Activated CD4-positive, alpha-beta T cell treated with anti-CD3 and anti-CD28 coated beads, Interleukin-2, amount 10 ng/mL, durations not matched to agents 7 days and 5 days (primary cell): ENCODE measurements at places on chromosomes 12 and 14. TPM values are rescaled to one million over a fixed set of nuclear protein-coding genes. Genes with fewer than 3 reads are reported as not detected.

GRCh38 chr12:2639020-2639298 is 155.8 kb upstream of the FKBP4 start:
- H3K4me1 ChIP-seq, result peaks cover 15% of the 10 kb centered on the region
- no peaks in the 10 kb centered on the region for H3K36me3 ChIP-seq
- no peak for DNase-seq
- H3K27me3 ChIP-seq, result peaks cover 8% of the 10 kb centered on the region
- H3K27ac ChIP-seq, result no peak overlapping the region

DNA sequence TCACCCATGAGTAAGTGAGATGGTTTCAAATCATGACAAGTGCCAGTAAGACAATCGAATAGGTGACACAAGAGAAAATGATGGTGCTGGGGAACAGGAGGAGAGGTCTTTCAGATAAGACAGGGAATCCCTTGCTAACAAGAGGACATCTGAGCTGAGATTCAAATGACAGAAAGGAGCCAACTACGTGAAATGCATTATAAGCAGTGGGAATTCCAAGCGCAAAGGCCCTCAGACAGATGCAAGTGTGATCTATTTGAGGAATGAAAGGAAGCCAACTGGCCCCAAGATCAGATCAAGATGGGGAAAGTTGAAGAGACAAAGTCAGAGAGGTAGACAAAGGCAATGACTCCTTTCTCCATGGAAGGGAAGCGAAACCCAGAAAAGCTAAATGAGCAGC is 4.7 kb downstream of the KCNK10 start:
- no peaks in the 10 kb centered on the region for H3K36me3 ChIP-seq
- H3K27me3 ChIP-seq, result peaks cover 6% of the 10 kb centered on the region
- no peak overlapping the region for H3K4me3 ChIP-seq
- no peak for DNase-seq
- no peak overlapping the region for H3K27ac ChIP-seq

The FOXM1 gene
- total RNA-seq, result 131 TPM

DNA sequence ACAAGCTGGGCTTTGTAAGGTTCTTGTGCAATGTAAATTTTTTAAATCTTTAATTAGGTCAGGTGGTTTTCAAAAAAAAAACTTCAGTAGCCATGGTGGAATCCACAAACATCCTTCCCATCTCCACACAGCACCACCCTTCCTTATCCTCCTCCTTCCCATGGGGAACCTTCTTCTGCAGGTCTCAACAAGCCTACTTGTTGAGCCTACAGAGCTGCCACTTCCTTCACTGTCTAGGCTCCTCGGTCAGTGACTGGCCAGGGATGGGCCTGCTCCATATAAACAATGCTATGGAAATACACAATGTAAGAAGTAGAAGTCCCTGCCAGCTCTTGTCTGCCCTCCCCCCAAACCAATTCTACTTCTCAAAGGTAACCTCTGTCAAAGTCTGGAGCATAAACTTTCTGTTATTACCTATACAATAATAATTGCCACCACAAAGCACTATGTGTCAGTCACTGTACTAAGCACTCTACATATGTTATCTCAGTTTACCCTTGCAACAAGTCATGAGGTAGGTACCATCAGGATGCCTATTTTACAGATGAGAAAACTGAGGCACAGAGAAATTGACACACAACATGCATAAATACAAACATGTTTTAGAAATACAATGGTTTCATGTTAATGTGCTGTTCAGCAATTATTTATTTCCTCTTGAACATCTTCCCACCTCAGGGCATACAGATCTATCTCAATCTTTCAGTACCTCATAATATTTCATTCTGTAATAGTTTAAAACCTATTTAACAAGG is 17.4 kb downstream of the LIMA1 start:
- no peak overlapping the region for H3K4me3 ChIP-seq
- no peaks in the 10 kb centered on the region for H3K4me1 ChIP-seq
- H3K36me3 ChIP-seq, result no peaks in the 10 kb centered on the region
- no peak for DNase-seq
- no peak overlapping the region for H3K27ac ChIP-seq

- peaks cover 6% of the 10 kb centered on the region for H3K36me3 ChIP-seq
- peak overlapping the region; percentile 90 for H3K27ac ChIP-seq
- peak overlapping the region; percentile 97 for H3K4me3 ChIP-seq
- H3K27me3 ChIP-seq, result no peaks in the 10 kb centered on the region
- DNase-seq, result no peak
Observed at GRCh38 chr12:50401500-50402081, 906 bp downstream of the LARP4 start.

The ABCC9 gene
- not detected for total RNA-seq

- no peak for DNase-seq
- H3K4me1 ChIP-seq, result no peaks in the 10 kb centered on the region
- no peak overlapping the region for H3K4me3 ChIP-seq
- no peaks in the 10 kb centered on the region for H3K27me3 ChIP-seq
- H3K27ac ChIP-seq, result no peak overlapping the region
Observed at GRCh38 chr14:82528016-82528415, 994.4 kb upstream of the SEL1L start.

DNA sequence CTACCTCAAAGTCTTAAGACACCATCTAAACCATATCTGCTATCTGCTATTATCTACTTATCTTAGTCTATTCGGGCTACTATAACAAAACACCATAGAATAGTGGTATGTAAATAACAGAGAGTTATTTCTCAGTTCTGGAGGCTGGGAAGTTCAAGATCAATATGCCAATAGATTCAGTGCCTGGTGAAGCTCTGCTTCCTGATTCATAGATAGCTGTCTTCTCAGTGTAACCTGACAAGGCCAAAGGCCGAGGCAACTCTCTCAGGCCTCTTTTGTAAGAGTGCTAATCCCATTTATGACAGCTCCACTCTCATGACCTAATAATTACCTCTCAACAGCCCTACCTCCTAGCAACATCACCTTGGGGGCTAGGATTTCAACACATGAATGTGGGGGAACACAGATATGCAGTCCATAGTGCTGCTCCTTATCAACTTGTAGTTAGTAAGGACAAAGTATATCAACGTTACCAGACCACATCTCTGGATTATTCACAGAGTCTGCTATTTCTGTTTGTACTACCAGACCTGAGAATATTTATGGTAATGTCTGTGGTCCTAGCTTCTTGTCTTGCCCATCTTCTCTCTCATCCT is 297.8 kb downstream of the FOXG1 start:
- no peaks in the 10 kb centered on the region for H3K36me3 ChIP-seq
- H3K4me3 ChIP-seq, result no peak overlapping the region
- no peak for DNase-seq
- no peak overlapping the region for H3K27ac ChIP-seq

DNA sequence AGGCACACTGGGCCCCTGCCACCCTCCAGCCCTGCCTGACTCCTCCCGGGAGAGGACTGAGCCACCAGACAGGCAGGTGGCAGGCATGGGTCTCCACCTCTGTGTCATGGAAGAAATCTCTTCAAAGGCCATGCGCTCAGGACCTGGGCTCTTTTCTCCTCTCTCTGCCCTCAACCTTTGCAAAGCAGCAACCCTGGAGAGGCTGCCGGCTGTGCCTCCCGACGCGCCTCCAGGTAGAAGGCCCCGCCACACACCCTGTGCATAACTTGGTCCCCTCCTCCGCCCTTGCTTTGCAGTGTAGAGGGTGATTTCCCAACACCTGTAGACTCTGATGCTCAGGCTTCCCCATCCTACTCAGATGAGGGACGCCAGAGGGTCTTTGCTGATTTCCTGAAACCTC is 28.2 kb upstream of the TMEM179 start:
- no peaks in the 10 kb centered on the region for H3K4me1 ChIP-seq
- no peak overlapping the region for H3K27ac ChIP-seq
- DNase-seq, result no peak
- peaks cover 2% of the 10 kb centered on the region for H3K36me3 ChIP-seq
- H3K27me3 ChIP-seq, result peaks cover 2% of the 10 kb centered on the region

DNA sequence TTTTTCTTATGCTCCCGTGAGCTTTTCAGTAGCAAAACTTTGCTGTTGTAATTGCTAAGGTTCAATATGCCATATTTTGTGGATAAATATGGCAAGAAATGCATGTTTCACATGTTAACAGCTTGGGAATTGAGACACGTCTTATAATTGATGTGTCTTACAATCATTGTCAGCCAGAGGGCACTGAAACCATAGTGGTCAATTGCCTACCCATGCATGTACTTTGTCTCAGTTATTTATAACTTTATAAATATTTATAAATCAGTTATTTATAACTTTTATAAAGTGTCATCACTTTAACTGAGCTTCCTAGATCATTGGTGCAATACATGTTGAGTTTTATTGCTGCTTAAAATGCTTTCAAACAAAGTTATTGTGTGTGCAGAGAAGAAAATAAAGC is 82.0 kb downstream of the CATSPERB start:
- H3K4me3 ChIP-seq, result no peak overlapping the region
- no peak overlapping the region for H3K27ac ChIP-seq
- peak; percentile 54 for DNase-seq
- H3K4me1 ChIP-seq, result peaks cover 10% of the 10 kb centered on the region
- H3K27me3 ChIP-seq, result peaks cover 2% of the 10 kb centered on the region

DNA sequence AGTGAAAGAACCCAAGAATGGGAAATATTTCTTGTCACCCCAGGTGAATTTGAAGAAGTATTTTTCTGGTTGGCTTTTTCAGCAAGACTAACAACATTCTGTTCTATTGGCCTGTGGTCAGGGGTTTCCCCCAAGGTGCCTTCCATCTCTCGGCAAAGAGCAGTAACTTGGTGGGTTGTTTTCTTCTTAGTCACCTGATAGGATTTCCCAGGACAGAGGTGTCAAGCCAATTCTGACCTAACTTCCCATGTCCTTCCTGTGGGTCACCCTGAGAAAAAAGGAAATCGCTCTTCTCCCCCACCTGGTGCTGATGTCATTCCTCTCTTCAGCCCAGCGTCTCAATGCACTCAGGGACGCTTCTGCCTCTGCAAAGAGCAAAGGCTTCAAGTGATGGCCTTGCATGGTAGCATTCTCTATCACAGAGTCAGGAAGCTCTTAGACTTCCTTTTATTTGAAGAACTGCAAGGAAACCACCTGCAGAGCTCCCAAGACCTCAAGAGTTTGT is 16.1 kb upstream of the IFNG start:
- DNase-seq, result peak; percentile 74
- no peaks in the 10 kb centered on the region for H3K27me3 ChIP-seq
- H3K4me3 ChIP-seq, result peak overlapping the region; percentile 50
- peaks cover 5% of the 10 kb centered on the region for H3K36me3 ChIP-seq
- peaks cover 58% of the 10 kb centered on the region for H3K4me1 ChIP-seq
- H3K27ac ChIP-seq, result peak overlapping the region; percentile 85

DNA sequence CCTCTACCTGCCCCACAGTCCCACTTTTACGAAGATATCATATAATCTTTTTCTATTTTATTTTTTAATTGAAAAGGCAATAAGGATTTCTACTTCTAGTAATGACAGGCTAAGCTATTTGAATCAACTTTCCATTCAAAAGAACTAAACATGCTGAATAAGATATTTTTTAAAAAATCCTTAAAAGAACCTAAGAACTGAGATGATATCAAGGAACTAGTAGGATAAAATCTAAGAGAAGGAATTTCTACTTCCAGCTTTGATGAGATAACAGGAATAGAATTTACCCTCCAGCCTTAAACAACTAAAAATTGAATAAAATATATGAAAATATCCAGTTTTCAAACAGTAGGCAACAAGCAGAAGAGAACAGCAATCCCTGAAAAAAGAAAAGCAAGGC is 69.0 kb downstream of the TMEM116 start:
- H3K27ac ChIP-seq, result no peak overlapping the region
- H3K4me1 ChIP-seq, result peaks cover 27% of the 10 kb centered on the region
- DNase-seq, result no peak
- H3K36me3 ChIP-seq, result peaks cover 2% of the 10 kb centered on the region
- H3K4me3 ChIP-seq, result no peak overlapping the region

- H3K27me3 ChIP-seq, result no peaks in the 10 kb centered on the region
- H3K27ac ChIP-seq, result no peak overlapping the region
Observed at GRCh38 chr14:30624132-30624423, 2.0 kb downstream of the SCFD1 start.

DNA sequence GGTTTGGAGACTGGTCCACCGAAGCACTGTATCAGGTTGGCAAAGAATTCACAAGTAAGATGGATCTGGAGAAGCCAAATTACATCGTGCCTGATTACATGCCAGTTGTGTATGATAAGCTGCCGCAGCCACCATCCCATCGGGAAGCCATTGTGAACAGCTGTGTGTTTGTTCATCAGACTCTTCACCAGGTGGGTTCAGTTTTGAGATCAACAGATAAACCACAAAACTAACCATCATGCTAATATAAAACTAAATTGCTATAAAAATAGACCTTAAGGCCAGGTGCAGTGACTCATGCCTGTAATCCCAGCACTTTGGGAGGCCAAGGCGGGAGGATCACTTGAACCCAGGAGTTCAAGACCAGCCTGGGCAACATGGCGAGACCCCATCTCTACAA is 58.9 kb downstream of the HSP90AA1 start:
- no peak for DNase-seq
- H3K4me1 ChIP-seq, result peaks cover 6% of the 10 kb centered on the region
- H3K4me3 ChIP-seq, result no peak overlapping the region
- H3K36me3 ChIP-seq, result peaks cover 66% of the 10 kb centered on the region
- H3K27ac ChIP-seq, result no peak overlapping the region
- H3K27me3 ChIP-seq, result no peaks in the 10 kb centered on the region

The NANOG gene
- total RNA-seq, result not detected

DNA sequence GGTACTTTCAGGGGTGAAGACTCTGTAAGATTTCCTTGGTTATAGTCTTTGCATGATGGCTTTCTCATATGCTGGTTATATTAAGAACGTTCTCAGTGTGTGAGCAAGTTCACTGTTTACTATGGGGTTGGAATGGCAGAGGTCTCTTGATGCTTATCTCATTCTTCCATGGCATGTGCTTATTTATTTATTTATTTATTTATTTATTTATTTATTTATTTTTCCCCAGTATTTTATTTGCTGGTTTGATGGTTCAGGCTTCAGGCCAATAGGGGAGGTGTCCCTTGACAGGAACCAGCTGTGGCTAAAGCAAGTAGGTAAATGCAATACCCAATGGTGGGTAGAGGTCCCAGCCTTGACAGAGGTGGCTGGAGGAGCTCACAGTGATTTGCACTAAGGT is 161.3 kb upstream of the GARIN6 start:
- H3K27me3 ChIP-seq, result no peaks in the 10 kb centered on the region
- no peak overlapping the region for H3K4me3 ChIP-seq
- H3K4me1 ChIP-seq, result no peaks in the 10 kb centered on the region
- no peak for DNase-seq

The C14orf132 gene
- 1.5 TPM for total RNA-seq
